ENCODE measurements at places on chromosomes 3 and 15.

- DNase-seq = no peak
Observed at GRCh38 chr15:79570004-79570403, 137.9 kb downstream of the MINAR1 start.

- no peak for DNase-seq
Observed at GRCh38 chr3:38121451-38121831, 15.5 kb downstream of the ACAA1 start.

- peak; percentile 82 for DNase-seq
Observed at GRCh38 chr15:91308199-91308598, 208.1 kb downstream of the SV2B start.

DNA sequence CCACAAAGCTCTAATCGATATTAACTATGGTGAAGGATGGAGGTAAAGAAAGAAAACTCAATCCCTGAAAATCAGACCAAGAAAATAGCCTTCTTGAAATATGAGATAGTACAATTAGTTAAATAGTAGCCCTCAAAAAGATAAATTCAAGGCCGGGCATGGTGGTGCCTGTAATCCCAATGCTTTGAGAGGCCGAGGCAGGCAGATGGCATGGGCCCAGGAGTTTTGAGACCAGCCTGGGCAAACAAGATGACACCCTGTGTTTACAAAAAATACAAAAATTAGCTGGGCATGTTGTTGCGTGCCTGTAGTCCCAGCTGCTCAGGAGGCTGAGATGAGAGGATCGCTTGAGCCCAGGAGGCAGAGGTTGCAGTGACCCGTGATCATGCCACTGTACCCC, 31.6 kb upstream of the CEP152 start:
- no peak for DNase-seq

GRCh38 chr15:89150287-89150686, 62.0 kb downstream of the ABHD2 start:
- DNase-seq = no peak

GRCh38 chr15:63426552-63426951, 44.9 kb upstream of the CA12 start:
- no peak for DNase-seq

DNA sequence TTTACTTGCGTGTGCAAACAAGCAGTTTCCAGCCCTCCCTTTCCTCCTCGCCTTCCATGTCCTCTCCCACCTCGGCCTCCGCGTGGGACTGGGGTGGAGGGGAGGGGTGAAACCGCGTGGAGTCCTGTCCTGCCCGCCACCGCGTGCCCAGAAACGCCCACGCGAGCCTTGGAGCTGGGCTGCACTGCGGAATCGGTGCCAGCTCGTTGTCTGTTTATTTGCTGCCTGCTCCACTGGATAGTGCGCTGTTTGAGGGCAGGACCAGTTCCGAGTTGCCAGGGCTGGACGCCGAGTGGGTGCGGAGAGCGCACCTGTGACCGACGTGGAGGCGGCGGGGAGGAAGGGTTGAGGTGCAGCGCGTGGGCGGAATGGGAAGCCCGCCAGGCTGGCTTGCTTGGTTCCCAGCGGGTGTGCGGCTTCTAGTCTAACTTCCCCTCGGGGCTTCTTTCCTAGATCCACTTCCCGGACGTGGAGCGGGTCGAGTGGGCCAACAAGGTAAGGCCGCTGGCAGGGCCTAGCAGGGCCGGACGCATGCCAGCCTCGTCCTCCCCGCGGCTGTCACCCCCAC, 17.3 kb downstream of the ESYT3 start:
- no peak for DNase-seq
